Activated CD4-positive, alpha-beta T cell treated with anti-CD3 and anti-CD28 coated beads, Interleukin-2, amount 50 U/mL, for 1 hour (primary cell): ENCODE measurements at places on chromosomes 3 and 15.

DNA sequence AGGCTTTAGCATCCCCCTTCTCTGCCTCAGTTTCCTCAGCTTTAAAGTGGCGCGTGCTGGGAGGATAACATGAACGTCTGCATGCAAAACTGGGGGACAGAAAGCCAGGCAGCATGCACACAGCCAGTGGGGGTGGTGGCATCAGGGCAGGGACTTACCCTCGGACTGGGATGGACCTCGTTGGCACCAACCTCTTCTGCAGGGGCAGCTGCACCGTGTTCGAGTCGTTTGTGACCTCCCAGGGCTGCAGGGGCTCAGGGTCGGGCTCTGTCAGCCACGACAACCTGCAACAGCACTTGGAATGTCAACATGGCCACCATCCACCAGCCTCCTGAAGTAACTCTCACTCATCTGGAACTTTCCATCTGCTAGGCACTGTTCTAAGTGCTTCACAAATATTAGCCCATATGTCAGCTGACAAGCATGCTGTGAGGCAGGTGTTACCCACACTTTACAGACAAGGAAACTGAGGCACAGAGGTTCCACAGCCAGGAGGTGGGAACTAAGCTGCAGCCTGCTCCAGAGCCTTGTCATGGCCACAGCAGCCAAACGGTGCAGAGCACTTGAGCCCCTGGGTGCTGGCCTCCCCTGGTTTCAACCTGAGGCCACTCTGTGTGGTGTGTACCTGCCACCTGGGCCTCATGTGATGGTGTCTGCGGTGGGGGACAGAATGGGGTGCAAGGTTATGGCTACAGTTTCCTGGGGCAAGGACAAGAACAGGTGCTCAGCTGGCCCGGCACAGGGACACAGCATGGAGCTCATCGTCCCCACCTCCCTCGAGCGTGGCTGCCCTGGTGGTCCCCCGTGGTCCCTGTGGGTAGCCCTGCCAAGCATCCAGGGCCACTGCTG, 6.7 kb downstream of the C3orf22 start:
- DNase-seq = no peak

DNA sequence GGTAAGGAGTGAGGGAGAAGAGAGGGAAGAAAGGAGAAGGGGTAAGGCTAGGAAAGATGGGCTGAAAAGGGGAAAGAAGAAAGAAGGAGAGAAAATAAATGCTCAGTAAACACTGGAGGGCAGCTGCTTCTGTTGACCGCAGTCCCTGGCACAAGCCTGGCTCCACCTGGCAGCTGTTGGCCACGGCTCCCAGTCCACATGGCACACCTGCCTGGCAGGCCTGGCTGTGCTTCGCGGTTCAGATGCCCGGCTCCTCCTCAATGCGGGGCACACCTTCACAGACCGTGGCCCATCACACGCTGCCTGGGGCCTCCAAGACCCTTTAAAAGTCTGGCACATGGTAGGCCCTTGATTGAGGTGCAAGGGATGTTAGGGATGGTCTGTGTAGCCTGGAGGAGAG, 516.8 kb upstream of the PROK2 start:
- DNase-seq = no peak

DNA sequence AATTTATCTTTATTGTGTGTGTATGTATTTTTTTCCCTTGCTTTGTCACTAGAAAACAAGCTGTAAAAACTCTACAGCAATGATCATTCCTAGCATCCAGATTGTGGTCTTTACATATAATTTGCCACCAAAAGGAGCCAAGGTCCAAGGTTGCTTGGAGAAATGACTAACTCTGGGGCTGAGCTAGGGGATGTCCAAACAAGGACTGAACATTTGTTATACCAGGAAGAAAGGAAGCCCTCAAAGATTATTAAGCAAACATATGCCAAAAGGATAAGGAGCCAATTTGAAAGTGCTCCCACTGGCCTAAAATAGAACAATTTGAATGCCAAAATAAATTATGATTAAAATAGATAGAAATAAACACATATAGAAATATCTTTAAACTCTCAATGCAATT, 293.3 kb downstream of the ZIC1 start:
- DNase-seq = no peak

DNA sequence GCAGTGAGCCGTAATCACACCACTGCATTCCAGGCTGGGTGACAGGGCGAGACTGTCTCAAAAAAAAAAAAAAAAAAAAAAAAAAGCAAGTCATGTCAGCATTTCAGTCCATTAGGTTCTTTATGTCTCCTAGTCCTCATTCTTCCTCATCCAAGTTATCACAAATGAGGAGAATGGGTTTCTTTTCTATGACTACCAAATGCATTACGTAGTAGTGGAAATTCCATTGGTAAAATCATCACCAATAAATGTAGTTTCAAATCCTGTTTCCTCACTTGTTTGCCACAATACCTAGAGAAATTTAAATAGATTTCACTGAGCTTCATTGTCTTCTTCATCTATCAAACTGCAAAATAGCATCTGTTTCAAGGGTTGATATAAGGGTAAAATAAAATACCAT, 317.6 kb upstream of the MME start:
- DNase-seq = no peak

GRCh38 chr3:42052132-42052483, 39.0 kb upstream of the TRAK1 start:
- DNase-seq = no peak

- no peak for DNase-seq
Observed at GRCh38 chr15:41928100-41928499, 34.2 kb upstream of the SPTBN5 start.

- DNase-seq = no peak
Observed at GRCh38 chr3:71087143-71088018, 496.1 kb downstream of the FOXP1 start.

- DNase-seq = no peak
Observed at GRCh38 chr3:134144694-134145093, 106.0 kb downstream of the RYK start.

DNA sequence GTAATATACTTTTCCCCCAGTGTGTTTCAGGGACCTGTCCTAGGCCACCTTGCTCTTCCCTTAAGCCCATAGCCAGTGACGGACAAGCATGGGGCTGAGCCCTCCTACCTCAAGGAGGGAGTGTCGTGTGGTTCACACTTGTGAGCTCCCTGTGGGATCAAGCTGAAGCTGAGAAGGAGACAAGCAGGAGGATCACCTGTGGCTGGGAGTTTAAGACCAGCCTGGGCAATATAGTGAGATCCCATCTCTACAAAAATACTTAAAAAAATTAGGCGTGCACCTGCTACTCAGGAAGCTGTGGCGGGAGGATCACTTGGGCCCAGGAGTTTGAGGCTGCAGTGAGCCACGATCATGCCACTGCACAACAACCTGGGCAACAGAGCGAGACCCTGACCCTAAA, 76.7 kb upstream of the RPL35A start:
- no peak for DNase-seq

- DNase-seq = no peak
Observed at GRCh38 chr3:136142592-136142991, 53.5 kb downstream of the MSL2 start.

DNA sequence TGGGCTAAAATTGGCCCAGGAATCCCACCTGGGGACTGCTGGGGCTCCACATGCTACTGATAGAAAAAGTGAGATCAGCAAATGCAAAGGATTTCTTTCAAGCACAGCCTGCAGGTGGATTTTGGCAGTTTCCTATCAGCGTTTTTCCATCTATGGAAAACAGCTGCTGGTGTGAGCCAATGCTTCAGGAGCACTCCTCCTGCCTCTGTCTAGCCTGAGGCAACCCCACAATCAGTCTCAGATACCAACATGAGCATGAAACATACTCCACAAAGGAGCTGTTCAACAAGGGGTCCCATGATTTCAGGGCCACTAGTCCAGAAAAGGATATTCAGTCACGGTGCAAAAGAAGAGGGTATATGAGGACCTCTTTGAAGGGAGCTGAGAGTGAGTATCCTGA, 311.5 kb upstream of the THBS1 start:
- DNase-seq = no peak

- DNase-seq = no peak
Observed at GRCh38 chr15:48710952-48711495, 65.5 kb upstream of the FBN1 start.

- DNase-seq = no peak
Observed at GRCh38 chr15:88956906-88957305, 43.7 kb upstream of the MFGE8 start.

DNA sequence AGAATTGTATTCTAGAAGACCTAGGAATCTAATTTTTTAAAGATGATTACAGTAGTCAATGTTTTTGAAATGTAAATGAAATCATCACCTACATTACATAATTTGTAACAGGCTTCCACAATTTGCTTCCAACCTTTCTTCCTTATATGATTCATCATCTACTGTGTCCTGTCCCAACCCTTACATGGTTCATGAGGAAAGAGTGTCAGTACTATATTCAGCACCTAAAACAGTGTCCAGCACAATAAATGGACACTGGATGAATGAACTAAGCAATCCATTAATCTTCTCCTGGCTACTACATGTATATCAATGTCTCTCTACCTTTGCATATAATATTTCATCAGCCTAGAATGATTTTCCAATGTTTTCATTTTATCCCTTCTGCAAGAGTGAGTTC, 12.2 kb downstream of the FGF12 start:
- no peak for DNase-seq

GRCh38 chr3:129795186-129796010, 98.1 kb downstream of the TMCC1 start:
- DNase-seq = no peak

DNA sequence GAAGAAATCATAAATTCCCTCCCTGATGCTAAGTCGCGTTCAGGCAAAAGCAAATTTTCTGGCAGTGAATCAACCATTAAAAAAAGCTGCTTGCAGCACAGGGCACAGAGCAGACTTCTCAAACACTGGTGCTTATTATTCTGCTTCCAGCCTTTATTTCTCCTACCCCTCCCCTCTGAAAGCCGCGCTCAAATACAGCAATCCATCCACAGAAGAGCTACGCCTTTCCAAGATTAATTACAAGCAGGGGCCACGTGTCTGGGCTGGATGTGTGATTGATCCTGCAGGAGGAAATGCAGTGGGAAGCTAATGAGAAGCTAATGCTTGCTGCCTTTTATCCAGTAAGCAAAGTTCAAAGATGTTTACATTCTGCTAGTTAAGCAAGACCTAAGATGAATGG, 134.9 kb upstream of the TOPAZ1 start:
- no peak for DNase-seq

GRCh38 chr3:171149526-171150116, 123.1 kb upstream of the SLC2A2 start:
- DNase-seq = no peak

DNA sequence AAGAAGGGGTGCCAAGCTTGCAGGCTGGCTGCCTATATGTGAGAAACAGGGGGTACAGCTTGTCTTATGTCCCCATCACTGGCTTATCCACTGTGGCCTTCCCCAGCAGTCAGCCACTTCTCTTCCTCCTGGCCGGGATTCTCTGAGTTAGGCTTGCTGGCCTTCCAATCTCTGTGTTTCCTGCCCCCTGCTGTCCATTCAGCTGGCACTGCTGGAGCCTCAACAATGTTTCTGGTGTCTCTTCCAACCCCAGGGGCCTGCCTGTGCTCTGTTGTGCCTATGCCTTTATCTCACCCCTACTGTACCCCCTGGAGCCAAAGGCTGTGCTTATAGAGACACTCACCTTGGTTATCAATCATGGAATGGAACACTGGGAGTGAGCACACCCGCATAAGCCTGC, 36.5 kb downstream of the ANAPC13 start:
- no peak for DNase-seq

- DNase-seq = no peak
Observed at GRCh38 chr3:89000886-89001285, 106.5 kb upstream of the EPHA3 start.

- peak; percentile 66 for DNase-seq
Observed at GRCh38 chr3:32334675-32335074, 57.0 kb upstream of the CMTM7 start.

DNA sequence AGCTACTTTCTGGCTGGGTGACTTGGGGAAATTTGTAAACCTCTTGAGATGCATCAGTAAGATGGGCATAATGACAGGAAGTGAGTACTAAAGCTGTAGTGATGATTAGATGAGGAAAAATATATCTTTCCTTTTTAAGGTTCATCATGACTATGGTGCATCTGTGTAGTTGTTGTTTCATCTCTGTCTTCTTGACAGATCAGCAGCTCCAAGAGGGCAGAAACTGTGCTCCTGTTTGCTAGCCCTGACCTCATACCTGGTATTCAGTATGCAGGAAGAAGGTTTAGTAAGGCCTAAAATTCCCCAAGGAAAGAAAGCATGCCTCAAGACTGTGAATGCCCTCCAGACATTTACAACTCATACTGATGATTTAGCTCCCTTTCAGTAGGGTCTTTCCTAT, 82.5 kb upstream of the PSMD6 start:
- DNase-seq = no peak

GRCh38 chr15:87576486-87577176, 679.9 kb downstream of the NTRK3 start:
- no peak for DNase-seq

DNA sequence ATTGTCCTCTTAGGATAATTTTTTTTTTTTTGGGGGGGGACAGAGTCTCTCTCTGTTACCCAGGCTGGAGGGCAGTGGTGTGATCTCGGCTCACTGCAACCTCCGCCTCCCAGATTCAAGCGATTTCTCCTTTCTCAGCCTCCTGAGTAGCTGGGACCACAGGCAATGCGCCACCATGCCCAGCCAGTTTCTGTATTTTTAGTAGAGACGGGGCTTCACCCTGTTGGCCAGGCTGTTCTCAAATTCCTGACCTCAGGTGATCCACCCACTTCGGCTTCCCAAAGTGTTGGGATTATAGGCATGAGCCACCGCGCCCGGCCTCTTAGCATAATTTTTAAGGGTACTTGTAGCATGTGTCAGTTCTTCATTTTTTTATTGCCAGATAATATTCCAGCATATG, 122.6 kb downstream of the FNDC3B start:
- DNase-seq = no peak

DNA sequence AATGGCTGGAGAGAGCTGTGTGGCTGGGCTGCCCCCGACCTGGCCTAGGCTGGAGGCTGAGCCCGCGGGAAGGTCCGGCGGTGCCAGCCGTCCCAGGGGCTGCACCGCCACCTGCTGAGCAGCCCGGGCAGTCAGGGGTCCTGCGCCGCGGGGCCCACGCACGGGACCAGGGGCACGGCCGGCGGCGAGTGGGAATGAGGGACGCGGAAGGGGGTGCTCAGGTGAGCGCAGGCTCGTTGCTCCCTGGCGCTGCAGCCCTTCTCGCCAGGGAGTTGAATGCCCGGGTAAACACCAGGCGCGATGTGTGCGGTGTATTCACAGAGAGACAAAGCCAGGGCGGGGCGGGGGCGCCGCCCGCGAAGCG, 666 bp upstream of the SEMA3F start:
- no peak for DNase-seq

- no peak for DNase-seq
Observed at GRCh38 chr3:195709676-195710085, 11.1 kb upstream of the MUC20 start.

- DNase-seq = peak; percentile 23
Observed at GRCh38 chr3:98564282-98565005, 29.0 kb downstream of the CPOX start.

DNA sequence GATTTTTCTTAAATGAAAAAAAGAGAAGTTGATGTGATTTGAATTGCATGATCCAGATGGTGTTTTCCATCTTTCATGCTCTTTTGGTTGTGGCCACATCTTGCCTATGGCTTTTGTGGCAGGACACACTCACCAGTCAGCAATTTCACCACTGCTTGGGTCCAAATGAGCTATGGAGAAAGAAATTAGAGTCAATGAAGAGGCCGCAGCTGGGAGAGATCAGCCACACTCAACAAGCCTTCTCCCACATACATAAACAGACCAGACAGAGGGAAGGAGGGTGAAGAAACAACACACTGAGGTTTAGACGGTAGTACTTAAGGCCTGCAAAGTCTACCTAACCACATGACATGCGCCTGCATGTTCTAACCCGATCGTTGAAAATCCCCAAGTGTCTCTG, 110.7 kb upstream of the CDIN1 start:
- no peak for DNase-seq
